ENCODE measurements at places on chromosomes 3 and 15.
A peak's percentile ranks its signal among the peaks of the same experiment; 100 is the strongest.

- DNase-seq: no peak
Observed at GRCh38 chr15:47610736-47611135, 106.6 kb upstream of the SEMA6D start.

DNA sequence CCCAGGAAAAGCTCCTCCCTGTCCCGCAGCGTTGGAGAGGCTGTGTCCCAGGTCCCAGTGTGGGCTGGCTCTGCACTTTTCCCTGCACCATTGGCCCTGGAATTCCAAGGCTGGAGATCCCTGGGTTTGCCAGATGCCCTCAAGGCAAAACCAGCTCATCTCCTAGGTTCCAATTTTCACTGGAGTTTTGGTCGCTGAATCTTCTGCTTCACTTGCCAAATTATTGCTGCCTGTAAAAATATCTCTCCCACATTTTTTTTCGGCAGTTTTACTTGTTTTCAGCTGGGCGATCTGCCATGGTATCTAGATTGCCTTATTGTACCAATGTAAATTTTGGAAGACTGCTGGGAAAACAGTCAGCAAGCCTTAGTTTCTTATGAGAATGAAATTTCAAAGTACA is 150.9 kb upstream of the ATP10A start:
- DNase-seq: no peak

GRCh38 chr15:84764989-84765388 is 16.6 kb downstream of the ZNF592 start:
- no peak for DNase-seq

- no peak for DNase-seq
Observed at GRCh38 chr3:8702560-8702959, 31.0 kb upstream of the CAV3 start.

- no peak for DNase-seq
Observed at GRCh38 chr15:45319472-45320214, 58.7 kb downstream of the GATM start.

- no peak for DNase-seq
Observed at GRCh38 chr3:46380471-46381221, 9.9 kb downstream of the CCR5 start.

- no peak for DNase-seq
Observed at GRCh38 chr3:98972720-98973119, 71.2 kb upstream of the DCBLD2 start.

- DNase-seq: no peak
Observed at GRCh38 chr3:167872941-167873340, 137.4 kb downstream of the SERPINI1 start.

- DNase-seq: no peak
Observed at GRCh38 chr3:17765819-17766472, 23.5 kb upstream of the TBC1D5 start.

- no peak for DNase-seq
Observed at GRCh38 chr3:140285380-140285779, 350.4 kb downstream of the CLSTN2 start.

DNA sequence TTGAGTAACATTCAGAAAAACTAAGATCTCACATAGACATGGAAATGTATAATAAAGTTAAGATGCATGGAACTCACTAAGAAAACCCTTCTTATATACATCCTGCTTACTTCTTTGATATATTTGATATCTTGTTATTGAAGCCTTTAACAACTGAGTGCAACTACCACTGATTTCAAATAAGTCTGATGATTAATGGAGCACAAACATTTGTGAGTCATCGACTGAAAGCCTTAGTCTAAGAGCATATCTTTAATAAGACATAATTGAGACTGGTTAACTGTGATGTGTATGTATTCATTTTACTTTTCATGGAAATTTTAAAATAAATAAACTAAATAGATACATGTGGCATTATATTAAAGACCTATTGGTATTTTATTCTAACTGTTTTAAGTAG is 740.5 kb downstream of the EPHA3 start:
- DNase-seq: no peak

GRCh38 chr3:32843510-32844321 is 25.9 kb downstream of the TRIM71 start:
- DNase-seq: no peak

GRCh38 chr3:112084980-112085705 is 1.0 kb upstream of the C3orf52 start:
- no peak for DNase-seq

GRCh38 chr15:49279521-49280456 is 109.7 kb downstream of the GALK2 start:
- no peak for DNase-seq

GRCh38 chr3:33054100-33055092 is 42.5 kb downstream of the GLB1 start:
- DNase-seq: no peak

DNA sequence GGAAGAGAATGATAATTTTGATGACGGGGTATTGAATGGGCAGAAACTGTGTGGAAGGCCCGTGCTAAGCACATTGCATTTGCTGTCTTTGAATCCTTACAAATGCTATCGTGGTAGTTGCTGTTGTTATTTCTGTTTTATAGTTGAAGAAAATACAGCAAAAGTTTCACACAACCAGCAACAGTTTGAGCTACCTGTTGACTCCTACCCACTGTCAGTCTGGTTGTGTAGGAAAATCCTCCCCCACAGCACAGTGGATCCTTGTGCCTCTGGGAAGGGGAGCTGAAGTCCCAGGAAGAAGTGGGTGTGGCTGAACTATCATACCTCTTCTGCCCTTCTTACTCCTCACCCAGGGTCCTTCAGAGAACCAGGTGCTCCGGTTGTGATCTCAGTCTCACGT is 29.4 kb downstream of the MRAS start:
- no peak for DNase-seq

- no peak for DNase-seq
Observed at GRCh38 chr15:73139041-73139743, 86.9 kb downstream of the NEO1 start.

- DNase-seq: no peak
Observed at GRCh38 chr3:71815340-71816067, 30.6 kb upstream of the PROK2 start.

DNA sequence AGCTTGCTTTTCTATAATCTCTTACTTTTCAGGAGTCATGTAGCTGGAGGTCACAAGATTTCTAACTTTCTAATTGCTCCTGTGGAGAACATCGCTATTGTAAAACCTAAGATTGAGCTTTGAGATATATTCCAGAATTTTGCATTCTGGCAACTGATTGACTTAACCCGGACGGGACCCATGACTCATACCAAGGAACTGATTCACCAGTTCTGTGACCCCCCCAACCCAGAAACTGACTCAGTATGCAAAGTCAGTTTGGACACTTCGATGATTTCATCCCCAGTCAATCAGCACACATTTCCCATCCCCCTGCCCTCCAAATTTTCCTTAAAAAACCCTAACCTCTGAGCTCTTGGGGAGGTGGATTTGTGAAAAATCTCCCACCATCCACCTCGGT is 396.5 kb upstream of the GBE1 start:
- peak; percentile 51 for DNase-seq

- DNase-seq: no peak
Observed at GRCh38 chr3:36484386-36484785, 104.1 kb downstream of the STAC start.

DNA sequence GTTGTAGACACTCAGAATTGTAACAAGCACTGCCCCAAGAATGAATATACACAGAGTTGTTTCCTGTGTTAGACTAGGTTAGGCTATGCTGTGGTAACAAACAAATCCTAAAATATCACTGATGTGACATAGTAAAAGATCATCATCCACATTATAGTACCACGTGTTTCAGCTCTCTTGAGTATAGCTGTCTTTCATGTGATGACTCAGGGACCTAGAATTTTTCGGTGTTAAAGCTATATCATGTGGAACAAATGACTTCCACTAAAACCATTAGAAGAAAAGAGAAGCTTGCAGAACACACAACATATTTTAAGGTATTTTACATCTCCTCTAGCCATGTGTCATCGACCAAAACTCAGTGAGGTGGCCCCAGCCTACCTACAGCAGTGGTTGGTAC is 307.9 kb upstream of the RBMS3 start:
- DNase-seq: no peak

DNA sequence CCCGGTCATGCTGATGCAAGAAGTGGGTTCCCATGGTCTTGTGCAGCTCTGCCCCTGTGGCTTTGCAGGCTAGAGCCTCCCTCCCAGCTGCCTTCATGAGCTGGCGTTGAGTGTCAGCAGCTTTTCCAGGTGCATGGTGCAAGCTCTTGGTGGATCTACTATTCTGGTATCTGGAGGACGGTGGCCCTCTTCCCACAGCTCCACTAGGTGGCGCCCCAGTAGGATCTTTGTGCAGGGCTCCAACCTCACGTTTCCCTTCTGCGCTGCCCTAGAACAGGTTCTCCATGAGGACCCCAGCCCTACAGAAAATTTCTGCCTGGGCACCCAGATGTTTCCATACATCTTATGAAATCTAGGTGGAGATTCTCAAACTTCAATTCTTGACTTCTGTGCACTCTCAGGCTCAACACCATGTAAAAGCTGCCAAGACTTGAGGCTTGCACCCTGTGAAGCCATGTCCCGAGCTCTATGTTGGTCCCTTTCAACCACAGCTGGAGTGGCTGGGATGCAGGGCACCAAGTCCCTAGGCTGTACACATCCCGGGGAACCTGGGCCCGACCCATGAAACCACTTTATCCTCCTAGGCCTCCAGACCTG is 238.4 kb upstream of the MDFIC2 start:
- no peak for DNase-seq

All from glomerular endothelial cell (primary cell).